ENCODE measurements at places on chromosomes 6 and 20.
A peak's percentile ranks its signal among the peaks of the same experiment; 100 is the strongest.

GRCh38 chr6:161422710-161423680 is 149.1 kb upstream of the AGPAT4 start:
- DNase-seq = no peak

- no peak for DNase-seq
Measured at GRCh38 chr6:156976216-156977127, 199.3 kb downstream of the ARID1B start.

GRCh38 chr6:31559958-31560696 is 12.0 kb upstream of the LTA start:
- DNase-seq = no peak

GRCh38 chr6:11535801-11536230 is 1.7 kb upstream of the TMEM170B start:
- no peak for DNase-seq

DNA sequence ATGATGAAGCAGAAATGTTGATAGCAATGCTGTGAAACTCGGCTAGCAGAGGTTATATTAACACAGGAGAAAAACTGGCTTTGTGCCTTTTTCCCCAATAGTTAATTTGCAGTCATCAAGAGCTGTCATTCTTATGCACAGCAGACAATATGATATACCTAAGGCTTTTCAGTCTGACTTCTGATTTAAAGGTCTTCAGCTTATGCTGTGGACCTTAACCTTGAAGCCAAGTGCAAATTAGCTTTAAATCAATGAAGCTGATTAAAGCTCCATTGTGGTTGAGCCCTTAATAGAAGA is 171.6 kb upstream of the ID4 start:
- no peak for DNase-seq

DNA sequence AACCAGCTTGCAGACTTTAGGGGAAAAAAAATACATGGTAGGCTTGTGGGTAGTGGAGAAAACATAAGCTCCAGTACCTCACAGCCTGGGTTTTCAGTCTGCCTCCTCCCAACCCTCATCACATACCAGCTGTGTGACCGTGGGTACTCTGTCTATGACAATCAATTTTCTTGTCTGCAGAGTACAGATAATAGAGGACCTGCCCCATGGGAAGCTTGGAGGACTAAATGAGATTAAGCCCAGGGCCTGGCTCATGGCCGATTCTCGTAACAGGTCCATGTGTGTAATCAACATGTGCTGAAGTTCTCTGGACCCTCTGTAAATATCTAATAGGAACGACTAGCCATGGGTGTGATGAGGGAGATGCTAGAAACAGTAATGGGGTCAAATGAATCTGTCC is 34.0 kb downstream of the NT5E start:
- DNase-seq = no peak

DNA sequence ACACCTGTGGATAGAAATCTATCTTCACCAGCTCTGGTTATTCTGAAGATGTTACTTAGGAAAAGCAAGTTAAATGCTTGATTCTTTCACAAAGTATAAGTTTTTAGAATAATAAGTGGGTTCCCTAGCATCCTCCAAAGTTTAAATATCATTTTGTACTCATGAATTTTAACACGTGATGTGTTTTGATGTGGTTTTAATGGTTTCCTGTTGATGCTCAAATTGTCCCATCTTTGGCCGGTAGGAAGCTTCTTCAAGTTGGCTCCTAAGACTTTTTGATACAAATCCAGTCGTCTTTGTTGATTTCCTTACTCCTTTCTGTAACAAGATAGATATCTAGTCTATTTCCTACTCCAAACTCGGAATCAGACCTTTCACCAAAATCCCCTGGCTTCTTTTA is 94.5 kb upstream of the STXBP5 start:
- DNase-seq = no peak

DNA sequence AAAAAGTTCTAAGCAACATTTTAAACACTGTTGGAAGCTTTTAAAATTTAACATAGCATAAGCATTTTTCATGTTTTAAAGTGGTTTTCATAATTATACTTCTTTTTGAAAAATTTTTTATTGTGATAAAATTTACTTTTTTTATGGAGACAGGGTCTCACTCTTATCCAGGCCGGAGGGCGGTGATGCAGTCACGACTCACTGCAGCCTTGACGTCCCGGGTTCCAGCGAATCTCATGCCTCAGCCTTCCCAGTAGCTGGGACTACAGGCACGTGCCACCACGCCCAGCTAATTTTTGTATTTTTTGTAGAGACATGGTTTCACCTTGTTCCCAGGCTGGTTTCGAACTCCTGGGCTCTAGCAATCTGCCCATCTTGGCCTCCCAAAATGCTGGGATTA is 46.1 kb upstream of the TULP4 start:
- DNase-seq = no peak

- DNase-seq = no peak
Measured at GRCh38 chr6:62150048-62150663, 135.9 kb downstream of the KHDRBS2 start.

GRCh38 chr20:44394452-44394701 is 38.9 kb downstream of the HNF4A start:
- DNase-seq = no peak

DNA sequence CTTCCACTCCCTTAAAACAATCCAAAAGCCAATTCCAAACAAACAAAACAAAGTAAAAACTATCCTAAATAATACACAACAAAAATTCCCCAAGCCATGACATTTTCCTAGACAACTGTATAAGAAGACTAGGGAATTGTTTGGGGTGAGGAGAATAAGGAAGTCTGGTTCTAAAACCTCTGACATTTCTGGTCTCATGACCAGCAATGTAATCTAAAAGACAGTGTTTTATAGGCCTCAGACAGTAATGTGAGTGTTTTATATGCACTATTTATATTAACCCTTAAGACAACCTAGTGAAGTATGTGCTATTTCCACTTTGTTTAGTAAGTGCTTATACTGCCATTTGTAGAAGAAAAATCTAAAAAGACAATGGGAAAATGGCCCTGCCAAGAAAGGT is 13.0 kb upstream of the RCAN2 start:
- no peak for DNase-seq

GRCh38 chr6:100447081-100447899 is 17.4 kb downstream of the SIM1 start:
- DNase-seq = no peak

GRCh38 chr6:167676000-167676665 is 150.6 kb upstream of the AFDN start:
- no peak for DNase-seq

DNA sequence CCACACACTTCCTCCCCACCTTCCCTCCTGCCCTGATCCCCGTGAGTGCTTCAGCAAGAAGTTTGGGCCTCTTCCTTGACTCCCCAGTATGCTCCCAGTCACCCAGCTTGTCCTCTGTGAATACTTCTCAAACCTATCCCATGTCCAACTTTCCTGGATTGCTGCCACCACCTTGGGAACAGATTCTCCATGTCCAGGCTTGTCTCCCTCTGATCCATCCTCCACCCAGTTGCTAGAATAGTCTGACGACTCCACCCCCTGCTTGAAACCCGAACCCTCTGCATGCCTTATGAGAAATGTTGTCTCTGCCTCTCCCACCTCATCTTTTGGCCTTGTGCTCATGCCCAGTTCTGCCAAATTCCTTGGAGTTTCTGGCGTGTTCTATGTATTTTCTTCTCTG is 108.0 kb downstream of the PPP1R14C start:
- no peak for DNase-seq

DNA sequence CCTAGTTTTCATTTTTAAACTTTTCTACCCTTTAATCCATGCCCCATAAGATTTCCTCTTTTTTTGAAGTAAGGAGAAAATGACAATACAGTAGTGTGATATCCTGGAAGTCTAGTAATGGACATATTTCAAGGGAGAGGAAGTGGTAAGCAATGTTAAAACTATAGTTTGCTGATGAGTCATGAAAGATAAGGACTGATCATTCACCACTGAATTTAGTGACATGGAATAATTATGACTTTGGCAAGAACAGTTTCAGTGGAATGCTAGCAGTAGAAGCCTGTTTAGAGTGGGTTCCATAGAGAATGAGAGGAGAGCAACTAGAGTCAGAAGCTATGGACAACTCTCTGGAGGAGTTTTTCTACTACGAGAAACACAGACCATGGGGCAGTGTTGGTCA is 24.9 kb upstream of the SLC2A12 start:
- no peak for DNase-seq

DNA sequence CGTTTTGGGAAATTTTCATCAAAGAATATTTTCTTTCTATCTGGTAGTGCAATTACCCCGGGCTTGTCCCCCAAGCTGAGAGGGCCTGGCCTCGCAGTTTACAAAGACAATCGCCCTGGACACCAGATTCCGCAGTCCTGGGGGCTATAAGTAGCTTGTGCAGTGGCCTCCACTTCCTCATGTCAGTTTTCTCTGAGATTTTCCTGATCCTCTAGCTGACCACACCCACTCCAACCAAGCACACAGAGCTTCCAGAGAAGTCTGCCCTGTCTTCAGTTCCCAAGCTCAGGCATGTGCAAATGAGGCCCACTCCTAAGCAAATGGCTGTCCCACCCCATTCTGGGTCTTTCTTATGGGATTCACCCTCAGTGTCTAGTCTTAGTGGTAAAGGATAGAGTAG is 245.3 kb downstream of the MAFB start:
- no peak for DNase-seq

- no peak for DNase-seq
Measured at GRCh38 chr6:163489584-163489983, 75.1 kb downstream of the QKI start.

GRCh38 chr20:15654208-15654649 is 919.0 kb downstream of the KIF16B start:
- no peak for DNase-seq

- DNase-seq = no peak
Measured at GRCh38 chr20:50758469-50758868, 27.1 kb downstream of the PARD6B start.

DNA sequence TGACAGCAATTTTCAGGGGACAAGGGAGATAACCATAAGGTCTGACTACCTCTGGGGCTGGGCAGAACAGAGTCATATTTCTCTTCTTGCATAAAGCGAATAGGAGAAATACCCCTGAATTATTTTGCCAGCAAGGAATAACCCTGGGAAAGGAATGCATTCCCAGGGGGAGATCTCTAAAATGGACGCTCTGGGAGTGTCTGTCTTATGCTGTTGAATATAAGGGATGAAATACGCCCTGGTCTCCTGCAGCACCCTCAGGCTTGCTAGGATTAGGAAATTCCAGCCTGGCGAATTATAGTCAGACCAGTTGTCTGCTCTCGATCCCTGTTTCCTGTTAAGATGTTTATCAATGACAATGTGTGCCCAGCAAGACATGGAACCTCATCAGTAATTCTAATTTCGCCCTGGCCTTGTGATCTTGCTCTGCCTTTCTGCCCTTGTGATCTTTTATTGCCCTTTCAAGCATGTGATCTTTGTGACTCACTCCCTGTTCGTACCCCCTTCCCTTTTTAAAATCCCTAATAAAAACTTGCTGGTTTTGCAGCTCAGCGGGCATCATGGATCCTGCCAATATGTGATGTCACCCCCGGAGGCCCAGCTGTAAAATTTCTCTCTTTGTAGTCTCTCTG is 221.6 kb upstream of the HS3ST5 start:
- no peak for DNase-seq

DNA sequence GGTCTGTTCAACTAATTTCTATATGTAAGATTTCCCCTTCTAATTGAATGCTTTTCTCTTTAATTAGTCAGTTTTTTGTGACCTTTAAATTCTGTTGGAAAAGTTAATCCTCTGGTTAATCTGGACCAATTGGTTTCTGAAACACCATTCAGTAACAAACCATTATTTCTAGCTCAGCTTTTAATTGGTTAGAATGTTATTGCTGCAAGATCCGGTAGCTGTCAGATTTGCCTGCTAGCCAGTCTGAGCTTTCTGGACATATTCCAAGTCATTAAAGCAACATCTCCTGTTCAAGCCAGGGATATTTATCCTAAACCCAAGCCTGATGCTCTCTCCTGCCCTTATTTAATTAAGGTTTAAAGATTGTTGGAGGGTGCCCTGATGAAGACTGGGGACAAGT is 55.1 kb upstream of the FBXL4 start:
- no peak for DNase-seq

- no peak for DNase-seq
Measured at GRCh38 chr6:67888886-67889681, 746.0 kb upstream of the ADGRB3 start.

DNA sequence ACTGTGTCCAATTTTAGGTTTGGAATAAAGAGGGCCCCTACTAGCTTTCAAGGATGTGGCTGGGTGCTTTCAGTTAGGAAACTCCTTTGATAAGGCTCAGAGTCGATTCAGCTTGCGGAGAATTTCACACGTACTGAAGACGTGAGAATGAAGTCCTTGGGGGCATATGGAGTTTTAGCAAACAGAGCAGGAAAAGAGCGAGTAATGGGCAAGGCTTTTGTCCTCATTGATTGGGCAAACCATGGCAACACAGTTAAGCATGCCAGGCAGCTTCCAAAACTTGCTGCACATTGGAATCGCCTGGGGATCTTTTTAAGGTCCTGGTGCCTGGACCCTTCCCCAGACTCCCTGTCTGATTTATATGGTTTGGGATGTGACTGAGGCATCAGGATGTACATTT is 29.2 kb downstream of the ISM1 start:
- DNase-seq = no peak

- no peak for DNase-seq
Measured at GRCh38 chr6:44559486-44560270, 172.2 kb downstream of the CDC5L start.

DNA sequence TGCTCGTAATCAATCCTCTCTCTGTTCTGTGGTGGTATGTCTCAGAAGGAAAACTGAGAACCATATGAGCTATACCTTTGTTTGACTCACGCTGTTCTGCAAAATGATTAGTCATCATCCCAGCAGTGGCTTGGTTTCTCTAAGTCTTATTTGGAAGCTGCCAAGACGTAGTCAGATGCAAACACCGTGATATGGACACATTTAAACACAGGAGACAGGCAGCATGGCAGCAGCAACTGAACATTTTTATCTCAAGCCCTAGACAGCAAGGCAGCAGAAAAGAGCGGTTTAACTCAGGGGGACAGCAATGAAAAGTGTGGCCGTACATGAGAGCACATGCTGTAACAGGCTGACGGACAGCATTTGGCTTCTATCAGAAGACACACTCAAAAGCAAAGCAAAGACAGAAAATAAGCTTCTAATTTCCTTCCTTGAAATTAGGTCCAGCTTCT is 1295.1 kb downstream of the EPHA7 start:
- DNase-seq = peak; percentile 58

- DNase-seq = no peak
Measured at GRCh38 chr20:29314294-29314693, 1943.2 kb upstream of the DEFB115 start.

DNA sequence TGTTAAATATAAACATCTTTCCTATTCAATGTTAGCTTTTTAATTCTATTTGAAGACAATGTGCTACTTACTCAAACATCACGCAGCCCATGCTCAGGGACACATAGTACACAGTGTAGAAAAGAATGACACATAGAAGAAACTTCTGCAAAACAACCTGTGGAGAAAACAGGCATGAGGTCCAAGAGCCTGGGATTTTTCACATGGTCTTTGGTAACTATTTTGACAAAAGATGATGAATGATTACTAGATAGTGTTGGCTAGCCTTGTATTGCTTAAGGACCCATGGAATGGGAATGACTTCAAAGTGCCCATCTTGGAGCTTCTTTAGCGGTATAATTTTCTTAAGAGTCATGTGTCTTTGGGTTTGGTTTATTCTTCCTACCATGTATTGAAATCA is 15.4 kb downstream of the TMEM244 start:
- DNase-seq = no peak
